Bladder microvascular endothelial cell (primary cell): ENCODE measurements at places on chromosomes 4 and X. TPM values are rescaled to one million over a fixed set of nuclear protein-coding genes. Genes with fewer than 3 reads are reported as not detected.

NPNT gene
- total RNA-seq, result 0.32 and 0.44 TPM in 2 replicates

IGSF1 gene
- total RNA-seq, result not detected in 2 replicates

GATA1 gene
- total RNA-seq, result not detected in 2 replicates

PCDH10 gene
- total RNA-seq, result 0.38 and 0.65 TPM in 2 replicates

SLC49A3 gene
- 4.4 and 5.9 TPM in 2 replicates for total RNA-seq
